ENCODE measurements at places on chromosomes 2 and 18. TPM values are rescaled to one million over a fixed set of nuclear protein-coding genes. Genes with fewer than 3 reads are reported as not detected.

The ELOA2 gene
- total RNA-seq: not detected

The EGR4 gene
- not detected for total RNA-seq

The ABCA12 gene
- not detected for total RNA-seq

The ICOS gene
- not detected for total RNA-seq

The NGEF gene
- 0.33 TPM for total RNA-seq

The OTX1 gene
- total RNA-seq: not detected

The LHCGR gene
- 3.0 TPM for total RNA-seq

The GRHL1 gene
- total RNA-seq: 2.9 TPM

The QPCT gene
- total RNA-seq: 5.1 TPM

The MARCO gene
- 7.3 TPM for total RNA-seq

The GRB14 gene
- total RNA-seq: 5.3 TPM

The C2orf80 gene
- total RNA-seq: not detected
